Left ventricle myocardium superior (tissue), 1 donor: ENCODE measurements at places on chromosomes 1 and 21. TPM values are rescaled to one million over a fixed set of nuclear protein-coding genes. Genes with fewer than 3 reads are reported as not detected.

DNA sequence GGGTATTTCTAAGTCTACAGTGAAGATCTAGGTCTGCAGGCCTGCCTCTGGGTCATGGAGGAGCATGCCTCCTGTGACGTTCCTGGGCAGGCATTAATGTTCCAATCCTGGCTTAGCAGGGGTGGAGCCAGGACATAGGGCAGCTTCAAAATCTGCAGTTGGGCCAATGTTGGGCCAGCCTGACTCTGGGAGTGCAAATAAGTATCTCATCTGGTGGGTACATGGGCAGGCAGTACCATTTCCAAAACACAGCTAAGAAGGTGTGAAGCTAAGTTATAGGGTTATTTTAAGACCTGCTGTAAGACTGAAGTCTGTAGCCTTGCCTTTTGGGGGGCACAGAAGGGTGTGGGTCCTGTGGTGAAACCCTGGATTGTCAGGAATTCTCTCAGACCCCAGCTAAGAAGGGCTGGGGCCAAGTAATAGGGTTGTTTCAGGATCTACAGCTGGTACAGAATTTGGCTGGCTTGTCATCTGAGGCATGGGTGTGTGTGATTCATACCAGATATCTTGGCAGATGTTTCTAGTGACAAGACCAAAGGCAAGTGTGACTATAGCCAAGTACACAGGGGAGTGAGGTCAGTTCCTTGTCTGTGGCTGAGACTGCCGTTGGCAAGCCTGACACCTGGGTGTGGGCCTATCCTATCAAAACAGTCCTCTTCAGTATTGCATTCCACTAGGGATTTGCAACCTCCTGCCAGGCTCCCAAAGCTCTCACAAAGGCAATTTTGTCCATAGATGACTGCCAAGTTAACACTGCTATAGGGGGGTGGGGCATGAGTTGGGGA is 468.7 kb upstream of the B3GALT2 start:
- peak; percentile 40 for DNase-seq

DNA sequence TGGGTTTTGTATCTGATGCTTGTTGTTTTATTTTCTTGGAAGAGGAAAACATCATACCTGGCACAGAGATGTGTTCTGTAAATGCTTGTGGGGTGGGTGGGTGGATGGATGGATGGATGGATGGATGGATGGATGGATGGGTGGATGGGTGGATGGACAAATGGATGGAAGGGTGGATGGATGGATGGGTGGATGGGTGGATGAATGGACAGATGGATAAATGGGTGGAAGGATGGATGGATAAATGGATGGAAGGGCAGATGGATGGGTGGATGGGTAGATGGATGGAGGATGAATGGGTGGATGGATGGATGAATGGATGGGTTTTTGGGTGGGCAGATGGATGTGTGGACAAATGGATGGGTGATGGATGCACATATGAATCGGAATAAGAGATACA is 111.5 kb downstream of the PDE9A start:
- DNase-seq = no peak

- peak; percentile 71 for DNase-seq
Observed at GRCh38 chr1:160115545-160116282, at the start of gene ATP1A2. TSS of gene ATP1A2 (plus strand) at chr1:160115759. CDS start at chr1:160115862, 103 bp downstream.

GRCh38 chr21:31366825-31367224 is 22.8 kb upstream of the TIAM1 start:
- DNase-seq = no peak

- DNase-seq = peak; percentile 90
Observed at GRCh38 chr1:244970236-244970743, 105.9 kb upstream of the HNRNPU start.

GRCh38 chr1:67053535-67053784 is 488 bp downstream of the SLC35D1 start:
- peak; percentile 80 for DNase-seq

DNA sequence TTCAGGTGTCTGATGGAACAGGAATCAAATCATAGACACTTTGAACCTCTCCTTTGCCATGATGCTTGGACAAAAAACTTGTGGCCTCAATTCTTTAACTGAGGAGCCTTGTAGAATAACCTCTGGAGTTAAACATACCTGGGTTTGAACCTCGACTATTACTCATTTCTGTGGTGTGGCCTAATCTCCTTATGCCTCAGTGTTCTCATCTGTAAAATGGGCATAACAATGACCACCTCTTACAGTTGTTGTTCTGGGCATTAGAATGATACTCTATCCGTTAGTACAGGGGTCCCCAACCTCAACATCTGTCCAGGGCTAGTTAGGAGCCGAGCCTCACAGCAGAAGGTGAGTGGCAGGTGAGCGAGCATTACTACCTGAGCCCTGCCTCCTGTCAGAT is 137.2 kb downstream of the ROR1 start:
- no peak for DNase-seq

- peak; percentile 36 for DNase-seq
Observed at GRCh38 chr1:152141971-152142584, 16.9 kb downstream of the RPTN start.

DNA sequence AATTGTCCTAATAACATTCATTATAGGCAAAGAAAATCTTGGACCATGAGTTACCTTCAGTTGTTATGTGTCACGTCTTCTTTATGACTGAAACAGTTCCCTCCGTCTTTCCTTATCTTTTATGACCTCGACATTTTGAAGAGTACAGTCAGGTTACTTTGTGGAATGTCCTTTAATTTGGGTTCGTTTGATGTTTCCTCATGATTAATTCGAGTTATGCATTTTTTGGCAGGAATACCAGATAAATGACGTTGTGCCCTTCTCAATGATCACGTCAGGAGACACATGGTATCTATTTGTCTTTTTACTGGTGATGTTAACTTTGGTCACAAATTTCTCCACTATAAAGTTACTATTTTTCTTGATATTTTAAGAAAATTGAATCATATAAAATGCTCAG is 17.3 kb upstream of the KLF17 start:
- no peak for DNase-seq

GRCh38 chr1:53577761-53578100 is 118.5 kb downstream of the DMRTB1 start:
- no peak for DNase-seq

DNA sequence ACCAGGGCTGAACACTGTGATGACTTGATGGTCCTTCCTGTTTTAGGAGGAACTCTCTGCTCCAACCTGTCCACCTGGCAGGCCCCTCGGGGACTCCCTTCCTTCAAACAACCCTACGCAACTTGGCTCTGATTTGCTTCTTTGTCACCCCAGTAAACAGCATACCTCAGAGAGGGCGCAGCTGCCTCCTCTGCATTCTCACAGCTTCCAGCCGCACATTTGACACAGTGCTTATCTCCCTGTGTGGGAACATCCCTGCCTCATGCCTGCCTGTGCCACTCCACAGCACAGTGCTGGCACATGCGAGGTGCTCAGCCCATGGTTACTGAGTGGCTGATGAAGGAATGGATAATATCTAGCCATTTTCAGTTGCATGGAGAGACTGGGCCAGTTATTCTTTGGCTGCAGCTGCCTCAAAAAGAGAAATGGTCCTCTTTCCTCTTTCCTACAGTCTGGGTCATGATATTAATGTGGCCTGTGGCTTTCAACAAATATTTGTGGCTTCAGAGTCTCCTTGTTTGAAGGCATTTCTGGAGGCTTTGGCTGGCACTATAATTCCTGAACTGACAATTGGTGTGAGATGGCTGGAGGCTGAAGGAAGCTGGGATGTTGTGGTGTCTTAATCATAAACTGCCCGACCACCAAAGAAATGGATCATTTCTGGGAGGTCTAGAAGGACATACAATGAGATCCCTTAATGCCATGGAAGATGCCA is 77.9 kb downstream of the TENT5C start:
- DNase-seq = peak; percentile 60

DNA sequence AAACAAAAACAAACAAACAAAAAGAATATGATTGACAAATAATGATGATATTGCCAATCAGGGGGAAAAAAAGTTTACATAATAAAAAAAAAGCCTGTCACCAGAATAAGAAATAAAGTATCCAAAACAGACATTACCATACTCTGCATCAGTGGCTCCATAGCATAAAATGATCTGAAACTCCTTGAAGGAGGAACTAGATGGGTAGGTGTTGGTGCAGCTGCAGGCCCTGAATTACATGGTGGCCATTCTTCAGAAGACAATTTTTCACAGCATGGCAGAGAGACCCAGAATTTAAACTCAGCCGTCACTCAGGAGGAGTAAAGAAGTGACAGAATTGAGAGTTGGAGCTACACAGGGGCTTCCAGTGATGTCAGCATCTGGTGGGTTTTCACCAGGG is 60.2 kb downstream of the GLUL start:
- no peak for DNase-seq

DNA sequence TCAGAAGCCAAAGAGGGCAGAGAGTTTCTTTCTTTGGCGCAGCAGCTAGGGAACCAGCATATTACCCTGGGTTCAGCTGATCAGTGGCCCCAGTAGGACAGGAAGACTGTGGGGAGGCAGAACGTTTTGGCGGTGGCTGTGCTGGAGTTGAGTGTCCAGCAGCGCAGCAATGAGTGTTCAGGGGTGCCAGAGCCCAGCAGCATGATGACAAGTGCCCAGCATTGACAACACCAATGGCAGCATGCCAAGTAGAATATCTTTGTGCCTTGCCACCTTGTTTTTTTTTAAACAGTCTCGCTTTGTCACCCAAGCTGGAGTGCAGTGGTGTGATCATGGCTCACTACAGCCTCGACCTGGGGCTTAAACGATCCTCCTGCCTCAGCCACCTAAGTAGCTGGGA is 106.7 kb upstream of the CDC42BPA start:
- peak; percentile 44 for DNase-seq

DNA sequence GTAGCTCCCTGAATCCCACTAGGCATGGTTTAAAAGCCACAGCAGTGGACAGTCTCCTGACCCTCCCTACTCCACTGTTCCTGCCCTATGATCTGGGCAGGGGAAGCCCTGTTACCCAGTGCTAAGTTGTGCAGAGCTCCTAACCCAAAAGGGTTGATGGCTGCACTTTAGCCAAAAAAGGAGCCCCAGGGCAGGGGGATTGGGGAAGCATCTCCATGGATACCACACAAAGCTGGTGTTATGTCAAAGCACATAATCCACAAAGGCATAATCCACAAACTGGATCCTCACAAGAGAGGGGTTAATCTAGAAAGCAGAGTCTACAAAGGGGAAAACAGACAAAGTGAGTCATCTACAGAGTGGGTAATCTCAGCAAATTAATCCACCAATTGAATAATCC is 5.7 kb downstream of the RSPO1 start:
- no peak for DNase-seq

- DNase-seq = no peak
Observed at GRCh38 chr1:21821385-21822019, 9.4 kb downstream of the LDLRAD2 start.

GRCh38 chr1:159945483-159946241 is at the start of gene IGSF9:
TSS of gene IGSF9 (minus strand) at chr1:159945613. CDS start at chr1:159943454, 2,159 bp downstream.
- DNase-seq = peak; percentile 90

- DNase-seq = no peak
Observed at GRCh38 chr1:22787636-22788035, 77.0 kb downstream of the EPHB2 start.

DNA sequence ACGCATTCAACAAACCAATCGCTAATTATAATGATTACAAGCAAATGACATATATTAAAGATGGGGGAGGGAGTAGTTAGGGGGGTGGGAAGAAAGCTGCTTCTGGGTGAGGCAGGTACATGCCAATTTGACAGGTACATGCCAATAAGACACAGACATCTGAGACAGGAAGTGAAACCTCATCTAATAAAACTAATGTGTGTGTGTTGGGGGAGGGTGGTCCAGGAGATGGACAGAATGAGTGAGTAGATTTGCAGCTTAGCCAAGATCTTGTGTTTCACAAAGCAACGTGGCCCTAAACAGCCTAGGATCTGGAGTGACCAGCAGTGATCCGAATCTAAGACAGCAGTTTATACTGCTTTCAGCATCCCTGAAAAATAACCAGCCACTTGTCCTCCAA is 10.8 kb downstream of the CFAP45 start:
- no peak for DNase-seq

DNA sequence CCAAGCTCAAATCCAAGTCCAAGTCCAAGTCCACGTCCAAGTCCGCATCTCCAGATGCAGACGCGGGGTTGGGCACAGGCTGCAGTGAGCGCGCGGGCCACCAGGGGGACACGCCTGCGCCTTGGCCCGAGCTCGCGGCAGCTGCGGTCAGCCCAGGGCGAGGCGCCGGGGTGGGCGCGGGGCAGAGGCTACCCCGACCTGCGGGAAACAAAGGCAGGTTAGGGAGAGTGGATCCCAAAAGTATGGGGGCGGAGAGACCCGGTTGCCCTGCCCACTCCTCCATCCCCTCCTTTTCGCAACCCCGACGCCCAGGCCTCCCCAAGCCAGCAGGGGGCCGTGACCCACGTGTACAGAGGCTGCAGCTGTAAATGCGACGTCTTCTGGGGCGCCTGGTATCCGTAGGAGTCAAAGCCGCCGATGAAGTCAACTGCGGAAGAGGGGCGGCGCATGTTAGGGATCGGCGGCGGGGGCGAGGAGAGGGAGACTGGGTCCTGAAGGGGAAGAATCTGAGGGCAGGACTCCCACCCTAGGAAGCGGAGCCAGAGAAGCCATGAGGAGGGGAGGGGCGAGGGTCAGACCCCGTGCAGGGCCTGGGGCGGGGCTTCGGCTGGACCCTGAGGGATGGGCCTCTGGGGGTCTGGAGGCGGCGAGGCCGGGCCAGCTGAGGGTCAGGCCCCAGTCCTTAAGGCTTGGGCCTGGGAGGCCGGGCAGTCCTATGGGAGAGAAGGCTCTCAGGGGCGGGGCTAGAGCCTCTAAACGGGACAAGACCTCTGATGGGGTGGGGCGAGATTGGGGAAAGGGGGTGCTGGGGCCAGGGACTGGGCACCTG is 58.0 kb downstream of the NKAIN1 start:
- DNase-seq = peak; percentile 73

GRCh38 chr1:208513799-208514198 is 269.6 kb upstream of the PLXNA2 start:
- no peak for DNase-seq

GRCh38 chr1:98210064-98210463 is 289.2 kb upstream of the DPYD start:
- DNase-seq = no peak

- no peak for DNase-seq
Observed at GRCh38 chr1:220943319-220943996, 64.2 kb downstream of the HLX start.

GRCh38 chr21:41976611-41977010 is 22.8 kb upstream of the C2CD2 start:
- DNase-seq = no peak

DNA sequence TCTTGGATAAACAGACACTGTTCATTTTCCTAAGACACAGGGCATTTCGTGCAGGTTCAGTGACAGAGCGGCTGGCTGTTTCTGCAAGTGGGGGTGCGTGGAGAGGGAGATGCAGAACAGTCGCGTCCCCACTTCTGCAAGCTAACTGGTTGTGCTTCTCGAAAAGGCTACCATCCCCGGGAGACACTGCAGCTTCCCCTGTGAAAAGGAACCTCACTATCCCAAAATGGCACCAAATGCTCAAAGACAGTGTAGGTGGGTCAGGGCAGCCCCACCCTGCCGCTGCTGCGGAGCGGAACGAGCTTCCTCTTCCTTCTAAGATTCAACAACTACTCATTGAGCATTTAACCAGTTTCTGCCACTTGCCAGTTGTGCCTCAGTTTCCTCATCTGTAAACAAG is 19.2 kb upstream of the BACE2 start:
- DNase-seq = no peak

The VCAM1 gene
- total RNA-seq = 4.7 TPM

The PLEKHN1 gene
- total RNA-seq = not detected

The PRAMEF18 gene
- not detected for total RNA-seq

The NTRK1 gene
- 0.69 TPM for total RNA-seq

The CELF3 gene
- total RNA-seq = not detected

The DTL gene
- 0.79 TPM for total RNA-seq
